ENCODE measurements at places on chromosomes 12 and 14. TPM values are rescaled to one million over a fixed set of nuclear protein-coding genes. Genes with fewer than 3 reads are reported as not detected.

- no peak for DNase-seq
Observed at GRCh38 chr14:103281496-103282231, 52.4 kb upstream of the EIF5 start.

GRCh38 chr12:57614178-57614947, 3.1 kb downstream of the ARHGEF25 start:
- DNase-seq: no peak

GRCh38 chr12:10289005-10289754, 18.5 kb upstream of the KLRD1 start:
- DNase-seq: no peak

FITM1 gene
- not detected for total RNA-seq

DNA sequence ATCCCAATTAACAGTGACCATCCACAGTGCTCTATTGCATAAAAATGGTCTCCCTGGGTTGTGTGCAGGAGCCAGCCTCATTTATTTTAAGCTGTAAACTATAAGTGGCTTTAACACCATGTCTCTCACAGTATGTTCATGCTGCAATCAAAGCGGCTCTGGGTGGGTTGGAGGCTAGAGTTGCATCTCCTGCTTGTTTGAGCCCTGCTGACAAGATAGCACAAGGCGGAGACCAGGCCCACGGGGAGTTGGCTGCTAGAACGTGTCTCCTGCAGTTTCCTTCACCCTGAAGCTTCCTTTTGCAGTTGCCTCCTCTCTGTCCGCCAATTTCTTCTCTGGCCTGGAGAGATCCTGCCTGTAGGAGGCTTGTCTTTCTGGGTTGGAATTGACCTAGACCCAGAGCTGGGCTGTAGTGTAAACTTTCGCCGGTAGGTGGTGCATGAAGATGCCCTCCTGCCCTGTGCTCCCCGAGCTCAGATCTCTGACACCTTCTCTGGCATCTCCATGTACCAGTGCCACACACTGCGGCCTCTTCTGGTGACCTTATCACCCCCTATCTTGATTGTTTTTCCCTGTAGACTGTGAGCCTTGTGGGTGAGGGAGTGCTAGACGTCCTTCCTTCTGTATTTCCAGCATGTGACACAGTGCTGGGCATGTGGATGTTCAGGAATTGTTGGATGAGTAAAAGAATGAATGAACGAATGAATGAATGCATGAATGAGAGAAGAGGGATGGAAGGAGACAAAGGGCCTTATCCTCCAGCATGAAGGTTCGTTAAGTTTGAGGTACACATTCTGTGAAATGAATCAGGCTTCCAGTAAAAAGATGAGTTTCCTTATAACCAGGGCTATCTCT, 10.4 kb downstream of the OTUB2 start:
- no peak for DNase-seq

DNA sequence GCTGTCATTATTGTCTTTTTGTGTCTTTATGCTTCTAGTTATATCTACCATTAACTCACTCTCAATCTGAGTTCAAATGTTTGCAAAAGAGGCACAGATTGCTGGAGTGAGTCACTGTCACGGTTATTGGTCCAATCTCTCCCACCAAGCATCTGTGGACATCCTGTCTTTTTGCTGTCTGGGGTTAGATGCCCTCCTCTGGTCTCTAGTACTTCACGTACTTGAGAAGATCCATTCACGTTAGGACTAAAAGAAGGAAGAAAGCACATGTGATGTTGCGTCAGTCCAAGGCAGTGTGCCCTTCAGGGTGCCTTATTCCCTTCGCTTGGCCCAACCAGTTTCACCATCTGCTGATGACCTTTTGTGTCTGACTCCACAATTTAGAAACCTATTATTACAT, 72.3 kb upstream of the STXBP6 start:
- no peak for DNase-seq

PRPF40B gene
- 6.3 TPM for total RNA-seq

SYCP3 gene
- not detected for total RNA-seq

GRCh38 chr14:42470427-42470719, 863.7 kb downstream of the LRFN5 start:
- no peak for DNase-seq

FGF23 gene
- total RNA-seq: not detected

DNA sequence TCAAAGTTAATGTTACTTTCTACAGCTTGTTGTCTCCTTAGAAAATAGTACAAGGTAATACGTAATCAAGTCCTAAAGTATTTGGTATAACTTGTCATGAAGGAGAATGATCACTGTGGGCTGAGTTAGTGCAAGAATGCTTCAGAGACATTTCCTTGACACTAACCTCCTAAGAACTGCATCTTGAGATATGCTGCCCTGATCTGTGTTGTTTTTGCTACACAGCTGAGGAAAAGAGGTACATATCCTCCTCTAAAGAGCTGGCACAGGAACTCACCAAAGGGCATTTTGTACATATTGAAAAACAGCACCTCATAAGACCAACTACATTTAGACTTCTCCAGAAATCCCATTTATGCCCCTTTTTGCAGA, 28.7 kb downstream of the RAP1B start:
- DNase-seq: no peak

- no peak for DNase-seq
Observed at GRCh38 chr14:23518709-23519108, 32.9 kb downstream of the ZFHX2 start.

DNA sequence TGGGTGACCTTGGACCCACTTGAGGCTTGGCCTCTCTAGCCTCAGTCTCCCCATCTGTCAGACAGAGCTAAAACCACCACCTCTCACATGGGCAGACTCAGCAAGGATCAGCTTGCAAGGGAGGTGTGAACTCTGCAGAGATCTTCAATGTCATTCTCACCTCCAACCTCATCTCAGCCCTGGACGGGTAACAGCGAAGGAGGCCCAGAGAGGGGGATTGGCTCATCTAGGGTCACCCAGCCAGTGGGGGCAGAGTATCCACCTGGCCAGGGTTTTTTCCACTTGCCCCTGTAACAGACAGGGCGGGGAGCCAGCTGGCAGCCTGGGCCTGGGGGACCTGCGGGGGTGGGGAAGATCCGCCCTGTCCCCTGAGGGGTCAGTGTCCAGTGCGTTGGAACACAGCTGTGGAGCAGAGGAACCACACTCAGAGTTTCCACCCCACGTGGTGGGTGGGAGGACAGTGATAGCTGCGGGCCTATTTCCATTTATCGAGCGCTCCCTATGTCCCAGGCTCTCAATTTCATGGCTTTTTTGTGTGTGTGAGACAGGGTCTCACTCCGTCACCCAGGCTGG, 27.4 kb downstream of the DTX1 start:
- no peak for DNase-seq

TAS2R30 gene
- 0.73 TPM for total RNA-seq

- DNase-seq: no peak
Observed at GRCh38 chr14:75561013-75561432, 17.4 kb upstream of the FLVCR2 start.

DNA sequence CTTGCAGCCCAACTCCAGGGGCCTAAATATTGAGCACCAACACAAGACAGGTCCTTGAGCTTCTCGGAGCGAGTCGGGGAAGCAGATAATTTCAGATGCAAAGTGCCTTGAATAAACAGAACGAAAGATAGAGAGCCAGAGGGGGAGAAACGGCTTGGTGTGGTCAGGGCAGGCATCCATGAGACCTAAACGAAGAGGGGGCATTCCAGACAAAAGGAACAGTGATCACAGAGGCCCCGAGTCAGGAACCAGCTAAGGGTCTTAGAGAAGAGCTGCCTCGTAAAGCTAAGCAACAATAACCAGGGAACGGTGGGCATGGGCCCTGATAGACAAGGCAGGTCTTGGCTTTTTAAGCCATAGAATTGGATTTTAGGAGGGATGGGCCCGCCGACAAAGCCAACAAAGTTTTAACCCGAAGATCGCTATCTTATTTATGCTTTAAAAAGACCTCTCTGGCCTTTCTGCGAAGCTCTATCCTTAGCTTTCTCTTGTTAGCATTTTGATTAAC, 421 bp upstream of the ACADS start:
- DNase-seq: no peak

DNA sequence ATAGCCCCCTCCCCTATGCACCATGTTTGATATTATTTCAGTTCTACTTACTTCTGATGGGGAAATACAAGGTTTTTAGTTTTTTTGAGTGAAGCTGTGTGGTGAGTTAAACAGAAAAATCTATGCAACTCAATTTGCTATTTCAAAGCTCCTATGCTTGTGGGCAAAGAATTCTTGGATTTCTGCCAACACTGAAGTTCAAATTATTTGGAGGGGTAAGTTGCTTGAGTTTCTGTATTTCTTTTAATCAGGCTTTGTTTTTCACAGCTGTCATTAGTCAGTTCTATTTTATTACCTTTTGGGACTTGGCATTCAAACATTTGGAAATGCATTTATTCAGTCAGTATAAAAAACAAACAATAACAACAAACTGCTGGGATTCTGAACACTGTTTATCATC, 407.5 kb upstream of the MGAT4C start:
- DNase-seq: no peak

GRCh38 chr14:79971330-79971729, 240.0 kb downstream of the DIO2 start:
- no peak for DNase-seq

IL22 gene
- not detected for total RNA-seq

GRCh38 chr14:26217778-26218177, 380.1 kb downstream of the NOVA1 start:
- DNase-seq: no peak

DNA sequence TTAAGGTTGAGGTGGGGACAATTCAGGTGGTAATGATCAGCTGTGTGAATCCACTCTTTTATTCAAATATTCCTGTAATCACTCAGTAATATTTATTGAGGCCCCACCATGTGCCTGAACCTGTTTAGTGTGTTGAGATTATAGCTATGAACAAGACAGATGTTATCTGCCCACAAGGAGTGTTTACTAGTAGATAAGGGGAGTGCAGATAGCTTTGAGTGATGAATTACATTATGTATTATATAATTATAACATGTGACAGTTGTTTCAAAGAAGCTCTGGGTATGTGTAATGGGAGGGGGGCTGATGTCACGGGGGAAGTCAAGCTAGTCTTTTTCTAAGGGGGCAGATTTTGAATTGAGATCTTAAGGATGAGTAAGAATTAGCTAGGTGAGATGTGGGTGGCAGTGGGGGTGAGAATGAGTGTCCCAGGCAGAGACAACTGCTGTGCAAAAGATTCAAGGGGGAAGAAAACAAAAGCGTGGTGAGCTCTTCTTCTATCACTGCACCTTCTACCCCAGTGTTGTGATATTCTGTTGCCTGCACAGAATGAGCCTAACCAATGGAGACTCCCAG, 21.3 kb upstream of the SRRM4 start:
- no peak for DNase-seq

RHOJ gene
- total RNA-seq: 57.3 TPM

DNA sequence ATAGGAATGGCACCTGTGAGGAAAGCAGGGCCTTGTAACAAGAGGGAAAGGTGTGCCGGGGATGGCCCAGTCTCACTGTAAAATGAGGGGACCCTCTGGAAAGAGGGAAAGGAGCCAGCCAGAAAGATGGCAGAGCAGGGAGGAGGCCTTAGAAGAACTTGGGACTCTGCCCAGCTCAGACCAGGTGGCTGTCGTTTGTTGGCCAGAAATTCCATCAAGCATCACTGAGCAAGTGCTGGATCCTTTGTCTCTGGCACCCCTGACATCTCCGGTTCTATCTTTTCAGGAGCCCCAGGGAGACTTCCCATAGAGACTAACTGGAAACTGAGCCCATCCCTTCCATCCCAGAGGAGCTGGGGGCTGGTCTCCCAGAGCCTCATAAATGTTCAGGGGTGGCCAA, 43.3 kb downstream of the DEGS2 start:
- DNase-seq: no peak

- DNase-seq: no peak
Observed at GRCh38 chr14:47715330-47715729, 39.9 kb upstream of the MDGA2 start.

DNA sequence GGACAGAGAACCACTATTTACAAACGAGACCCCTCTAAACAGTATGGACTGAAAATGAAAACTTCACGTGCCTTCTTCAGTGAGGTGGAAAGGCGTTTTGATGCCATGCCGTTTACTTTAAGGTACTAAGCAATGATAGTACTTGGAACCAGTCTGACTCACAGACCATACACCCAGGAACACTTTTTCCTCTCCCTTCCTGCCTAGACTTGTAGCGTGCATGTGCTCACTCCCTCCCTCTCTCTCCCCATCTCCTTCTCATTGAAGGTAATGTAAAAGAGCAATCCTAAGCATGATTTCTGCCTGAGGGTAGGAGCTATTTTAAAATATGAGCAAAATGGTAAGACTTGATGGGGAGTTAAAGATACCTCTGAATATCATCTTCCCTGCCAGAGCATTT, 5.9 kb upstream of the RPL41 start:
- no peak for DNase-seq

GRCh38 chr12:20963762-20964161, 153.3 kb downstream of the SLCO1B3 start:
- DNase-seq: no peak

GRCh38 chr12:132218915-132219314, 74.7 kb downstream of the NOC4L start:
- DNase-seq: no peak

- DNase-seq: no peak
Observed at GRCh38 chr12:71752891-71753290, 1.8 kb upstream of the RAB21 start.

DNA sequence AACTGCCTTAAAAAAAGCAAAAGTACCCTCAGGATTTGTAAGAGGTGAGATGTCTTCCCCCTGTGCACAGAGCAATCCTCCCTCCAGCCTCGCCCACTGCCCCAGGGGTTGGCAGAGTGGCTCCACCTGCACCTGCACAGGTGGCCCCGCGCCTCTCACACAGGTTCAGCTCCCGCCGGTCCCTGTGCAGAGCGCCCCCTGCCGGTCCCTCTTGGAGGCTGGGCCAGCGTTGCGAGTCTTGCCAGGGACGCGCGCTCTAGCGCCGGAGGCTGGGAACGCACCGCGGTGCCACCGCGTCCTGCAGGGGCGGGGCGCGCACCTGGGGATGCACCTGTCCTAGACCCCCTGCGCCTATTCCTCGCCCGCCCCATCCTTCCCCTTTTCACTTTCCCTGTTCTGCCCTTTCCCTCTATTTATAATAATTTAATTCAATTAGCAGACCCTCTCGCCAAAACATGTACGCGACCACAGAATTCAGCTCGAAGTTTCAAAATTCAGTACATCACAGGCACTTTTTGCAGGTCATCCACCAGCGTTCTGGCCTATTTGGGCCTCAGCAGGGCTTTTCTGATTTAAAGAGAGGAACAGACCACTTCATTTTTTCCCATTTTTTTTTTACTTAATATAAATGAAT, 618.6 kb downstream of the AACS start:
- no peak for DNase-seq

GRCh38 chr12:105406497-105406896, 76.0 kb downstream of the C12orf75 start:
- no peak for DNase-seq

DNA sequence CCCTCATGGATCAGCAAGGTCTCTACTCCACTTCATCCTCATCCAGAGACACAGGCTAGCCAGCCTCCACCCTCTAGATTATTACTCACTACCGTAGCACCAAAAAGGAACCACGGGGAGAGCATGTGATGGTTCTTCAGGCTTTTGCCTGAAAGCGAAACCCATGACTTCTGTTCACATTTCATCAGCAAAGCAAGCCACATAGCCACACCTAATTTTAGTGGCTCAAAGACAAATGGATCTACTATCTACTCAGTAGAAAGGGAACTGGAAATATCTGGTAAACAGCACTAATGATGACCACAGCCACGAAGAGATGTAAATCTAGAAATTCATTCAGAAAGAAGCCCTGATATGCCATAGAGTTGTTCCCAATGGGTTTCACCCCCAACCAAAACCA, 51.4 kb downstream of the VCPKMT start:
- DNase-seq: no peak

CFAP54 gene
- total RNA-seq: 7.5 TPM

- DNase-seq: no peak
Observed at GRCh38 chr14:41298328-41298690, 308.4 kb upstream of the LRFN5 start.

GRCh38 chr12:121456551-121456950, 56.6 kb downstream of the RNF34 start:
- DNase-seq: no peak

All from glomerular endothelial cell (primary cell).